ENCODE measurements at places on chromosomes 2 and 18. TPM values are rescaled to one million over a fixed set of nuclear protein-coding genes. Genes with fewer than 3 reads are reported as not detected.
A peak's percentile ranks its signal among the peaks of the same experiment; 100 is the strongest.

- DNase-seq = no peak
Observed at GRCh38 chr2:60334610-60335009, 218.8 kb downstream of the BCL11A start.

DNA sequence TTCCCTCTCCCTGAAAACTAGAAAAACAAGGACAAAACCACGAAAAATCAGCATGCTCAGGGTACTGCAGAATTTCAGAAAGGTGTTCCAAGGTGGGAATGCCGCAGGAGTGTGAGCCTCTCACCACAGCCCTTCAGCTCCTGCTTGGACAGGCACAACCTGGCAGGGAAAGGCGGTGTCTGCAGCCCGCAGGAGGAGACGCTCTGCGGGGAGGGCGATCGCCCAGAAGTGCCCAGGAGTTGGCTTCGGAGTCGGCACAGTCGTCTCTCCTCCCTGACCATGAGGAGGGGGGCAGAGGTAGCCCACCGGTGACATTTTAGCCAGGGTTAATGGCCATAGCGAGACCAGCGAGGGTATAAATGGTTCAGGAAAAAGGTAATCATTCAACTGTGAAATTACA, 57.2 kb downstream of the TMEM18 start:
- DNase-seq = no peak

- DNase-seq = no peak
Observed at GRCh38 chr2:120916446-120916845, 180.8 kb downstream of the GLI2 start.

DNA sequence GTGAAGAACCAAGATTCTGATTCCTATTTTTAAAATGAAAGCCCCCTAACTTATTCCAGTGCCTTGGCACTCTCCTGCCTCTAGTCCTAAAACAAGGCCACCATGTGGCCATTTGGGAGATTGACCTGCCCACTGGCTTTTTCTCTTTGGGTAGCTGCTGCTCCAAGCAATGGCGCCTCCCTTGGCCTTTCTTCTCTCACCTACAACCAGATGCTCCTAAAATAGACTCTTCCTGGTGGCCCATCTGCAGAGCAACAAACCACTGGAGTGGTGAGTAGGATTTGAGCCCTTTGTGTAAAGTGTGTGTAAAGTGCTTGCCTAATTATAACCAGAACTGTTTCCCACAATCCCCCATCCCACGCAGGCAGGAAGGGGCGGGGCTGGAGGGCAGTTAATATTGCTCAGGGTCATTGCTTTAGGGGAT, 114.2 kb downstream of the FHOD3 start:
- no peak for DNase-seq

- DNase-seq = no peak
Observed at GRCh38 chr2:41828052-41828643, 219.7 kb upstream of the PKDCC start.

DNA sequence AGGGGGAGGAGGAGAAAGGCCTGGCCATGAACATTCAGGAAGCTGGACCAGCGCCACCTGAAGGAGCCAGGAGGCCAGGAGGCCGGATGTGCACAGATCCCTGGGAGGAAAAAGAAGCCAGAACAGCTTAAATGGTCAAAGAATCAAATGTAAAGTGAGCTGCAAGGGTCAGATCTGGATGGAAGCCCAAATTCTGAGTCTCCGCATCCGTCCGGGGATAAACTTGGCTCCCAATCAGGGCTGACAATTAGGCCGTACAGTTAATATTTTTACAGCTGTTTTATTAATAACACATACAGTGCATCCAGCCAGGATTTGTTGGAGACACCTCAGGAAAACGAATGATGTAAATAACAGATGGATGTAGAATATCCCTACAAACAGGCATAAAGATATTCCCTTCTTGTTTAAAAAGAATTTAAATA, 495.1 kb upstream of the TCF4 start:
- DNase-seq = no peak

DNA sequence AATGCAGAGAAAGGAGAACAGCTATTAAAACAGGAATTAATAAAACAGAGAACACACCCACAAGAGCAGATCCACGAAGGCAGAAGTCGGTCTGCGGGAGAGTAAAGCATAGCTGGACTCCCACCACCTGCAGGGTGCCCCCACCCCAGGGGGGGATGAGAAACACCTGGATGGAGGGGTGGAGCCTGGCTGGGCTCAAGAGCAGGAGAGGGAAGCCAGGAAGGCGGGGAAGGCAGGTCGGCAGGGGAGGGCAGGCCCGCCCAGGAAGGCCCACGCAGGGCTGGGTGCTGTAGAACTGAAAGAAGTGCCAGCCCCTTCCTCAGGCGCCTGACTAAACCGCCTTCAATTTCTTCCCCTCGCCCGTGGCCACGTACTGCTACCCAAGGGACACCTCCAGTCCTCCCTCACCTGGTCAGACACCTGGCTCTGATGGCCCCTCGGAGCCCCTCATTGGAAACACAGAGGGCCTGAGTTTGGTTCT, 175.4 kb downstream of the HDAC4 start:
- no peak for DNase-seq

The NDC80 gene
- total RNA-seq = 5.9 TPM

- DNase-seq = no peak
Observed at GRCh38 chr18:76456018-76456750, 38.9 kb downstream of the ZNF516 start.

- no peak for DNase-seq
Observed at GRCh38 chr2:151007365-151007764, 254.3 kb downstream of the RBM43 start.

DNA sequence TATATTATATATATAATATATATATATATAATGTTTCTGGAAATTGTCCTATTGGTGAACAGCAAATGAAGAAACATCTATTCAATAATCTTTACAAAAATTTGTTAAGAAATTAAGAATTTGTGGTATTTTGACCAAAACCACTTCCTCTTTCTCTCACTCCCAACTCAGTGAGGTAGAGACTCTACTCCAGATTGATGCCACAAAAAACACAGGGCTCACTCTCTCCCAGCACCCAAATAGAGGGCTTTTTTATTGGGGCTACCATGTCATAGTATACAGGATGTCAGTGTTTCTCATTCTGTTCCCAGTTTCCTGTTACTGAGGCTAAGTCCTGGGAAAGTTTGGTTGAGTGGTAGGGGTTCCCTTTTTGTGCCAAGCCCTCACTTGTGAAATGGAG, 1155.4 kb downstream of the BCL11A start:
- no peak for DNase-seq

DNA sequence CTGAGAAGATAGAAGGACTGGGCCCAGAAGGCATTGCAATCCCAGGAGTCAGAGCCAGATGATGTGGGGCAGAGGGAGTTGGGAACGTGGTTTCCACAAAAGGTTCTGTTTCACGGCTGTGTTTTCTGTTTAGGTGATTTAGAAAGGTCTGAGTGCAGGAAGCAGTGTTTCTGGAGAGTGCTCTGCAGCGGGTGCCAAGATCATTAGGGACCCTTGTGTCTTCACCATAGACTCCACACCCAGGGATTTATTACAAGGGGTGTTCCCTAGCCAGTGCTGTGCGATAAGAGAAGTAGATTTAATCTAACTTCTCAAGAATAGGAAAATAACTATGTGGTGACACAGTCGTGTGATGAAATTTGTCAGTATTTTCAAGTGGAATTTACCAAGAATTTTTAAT, 221.1 kb upstream of the TPO start:
- no peak for DNase-seq

DNA sequence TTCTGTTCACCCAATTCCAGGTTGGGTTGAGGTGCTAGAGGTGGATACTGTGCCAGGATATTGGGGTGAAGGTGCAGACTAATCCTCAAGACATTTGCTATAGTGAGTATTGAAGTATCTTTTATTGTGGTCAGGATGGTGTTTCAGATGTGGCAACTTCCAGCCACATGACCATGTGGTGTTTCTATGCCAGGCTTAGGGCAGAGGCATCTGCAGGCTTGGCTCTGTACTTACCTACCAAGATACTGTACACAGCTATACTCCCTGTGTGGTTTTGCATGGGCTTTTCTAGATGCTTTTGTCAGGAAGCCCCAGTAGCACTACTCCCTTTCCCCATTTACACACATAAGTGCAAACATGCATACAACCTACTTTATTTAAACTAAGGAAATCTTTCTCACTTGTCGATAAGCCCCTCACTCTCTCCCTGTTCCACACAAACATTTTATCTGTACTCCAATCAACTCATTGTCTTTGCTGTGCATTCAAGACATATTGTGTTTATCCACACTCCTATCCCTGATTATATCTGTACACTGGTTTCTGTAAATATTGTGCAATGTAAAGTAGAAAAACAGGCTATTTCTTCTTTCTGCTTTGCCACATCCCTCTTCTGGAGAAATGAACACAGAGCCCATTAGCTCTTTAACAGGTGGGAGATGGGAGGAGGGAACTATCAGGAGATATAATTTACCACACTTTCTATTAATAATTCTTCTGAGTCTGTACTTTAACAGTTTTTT, 12.3 kb downstream of the ARL6IP6 start:
- peak; percentile 10 for DNase-seq

GRCh38 chr18:69683176-69683575, 264.5 kb downstream of the CD226 start:
- no peak for DNase-seq

The ABHD1 gene
- not detected for total RNA-seq

DNA sequence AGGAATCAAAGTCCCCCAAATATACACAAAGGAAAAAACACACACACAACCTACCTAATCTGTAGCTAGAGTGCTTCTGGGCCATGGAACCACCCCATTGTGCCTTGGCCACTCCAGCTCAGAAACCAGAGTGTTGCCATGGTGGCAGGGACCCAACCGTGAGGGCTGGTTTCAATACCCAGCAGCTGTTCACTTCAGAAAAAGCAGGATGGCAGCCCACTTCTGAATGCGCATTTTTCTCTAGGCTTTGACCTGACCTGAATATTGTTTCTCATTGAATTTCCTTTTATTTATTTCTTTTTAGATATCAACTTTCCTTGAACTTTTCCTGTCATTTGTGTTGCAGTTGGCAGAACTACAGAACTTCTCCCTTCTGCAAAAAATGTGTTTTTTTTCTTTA, 43.0 kb upstream of the EHBP1 start:
- DNase-seq = peak; percentile 33

DNA sequence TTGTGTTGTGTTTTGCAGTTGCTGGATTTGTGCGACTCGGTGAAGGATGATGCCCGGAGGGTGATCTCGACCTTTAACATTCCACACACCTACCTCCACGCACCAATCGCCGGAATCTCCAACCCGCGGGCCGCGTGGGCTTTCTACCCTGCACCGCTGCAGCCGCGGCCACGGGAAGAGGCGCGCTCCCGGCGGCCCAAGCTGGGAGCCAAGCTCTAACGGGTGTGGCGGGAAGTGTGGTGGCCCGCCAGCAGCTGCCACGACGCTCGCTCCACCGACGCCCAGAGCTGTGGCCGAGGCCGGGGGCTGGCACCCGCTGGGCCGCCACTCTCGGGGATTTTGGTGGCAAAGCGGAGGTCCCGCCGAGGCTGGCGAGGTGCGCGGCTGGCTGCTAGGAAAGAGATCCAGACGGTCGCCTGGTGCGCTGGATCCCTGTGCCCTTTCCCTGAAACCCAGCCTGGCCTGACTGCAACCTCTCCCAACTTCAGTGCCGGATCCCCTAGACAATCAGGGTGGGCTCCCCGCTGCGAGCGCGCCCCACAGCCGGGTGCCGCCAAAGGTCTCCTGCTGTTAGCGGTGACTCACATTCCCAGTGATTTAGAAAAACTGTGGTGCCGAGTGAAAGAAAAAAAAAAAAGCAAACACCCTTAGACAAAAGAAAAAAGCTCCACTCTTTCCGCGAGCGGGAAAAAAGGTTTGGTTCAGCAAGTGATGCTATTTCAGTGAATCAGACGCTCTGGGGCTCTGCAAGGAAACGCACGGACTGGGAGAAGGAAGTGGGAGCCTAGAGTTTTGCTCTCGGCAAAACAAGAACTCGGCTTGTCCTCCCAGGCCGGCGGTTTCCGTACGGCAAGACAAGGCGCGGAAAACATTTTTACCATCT, 2.9 kb upstream of the BCL2L11 start:
- DNase-seq = peak; percentile 69

GRCh38 chr18:7923105-7923504, 356.0 kb downstream of the PTPRM start:
- DNase-seq = no peak

The TYMS gene
- 1.2 TPM for total RNA-seq

The ROCK2 gene
- total RNA-seq = 54.3 TPM

DNA sequence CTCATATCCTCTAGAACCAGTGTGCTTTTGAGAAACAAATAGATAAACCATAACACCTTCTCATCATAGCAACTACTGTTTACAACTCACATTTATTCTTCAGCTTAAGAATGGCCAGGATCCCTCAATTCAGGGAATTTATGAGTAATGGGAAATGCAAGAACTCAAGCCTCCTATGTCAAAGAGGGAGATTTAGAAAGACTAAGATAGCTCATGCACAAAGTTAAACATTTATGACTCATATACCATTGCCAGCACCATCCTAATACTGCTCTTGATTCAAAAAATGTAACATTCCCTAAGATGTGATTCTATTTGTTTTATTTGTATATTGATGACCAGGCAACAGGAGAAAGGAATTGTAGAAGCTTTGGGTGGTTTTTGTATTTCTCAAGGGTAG, 172.8 kb downstream of the CYP26B1 start:
- no peak for DNase-seq

GRCh38 chr18:21664069-21664468, 40.5 kb downstream of the ABHD3 start:
- no peak for DNase-seq

The SLC8A1 gene
- total RNA-seq = 21.4 TPM

DNA sequence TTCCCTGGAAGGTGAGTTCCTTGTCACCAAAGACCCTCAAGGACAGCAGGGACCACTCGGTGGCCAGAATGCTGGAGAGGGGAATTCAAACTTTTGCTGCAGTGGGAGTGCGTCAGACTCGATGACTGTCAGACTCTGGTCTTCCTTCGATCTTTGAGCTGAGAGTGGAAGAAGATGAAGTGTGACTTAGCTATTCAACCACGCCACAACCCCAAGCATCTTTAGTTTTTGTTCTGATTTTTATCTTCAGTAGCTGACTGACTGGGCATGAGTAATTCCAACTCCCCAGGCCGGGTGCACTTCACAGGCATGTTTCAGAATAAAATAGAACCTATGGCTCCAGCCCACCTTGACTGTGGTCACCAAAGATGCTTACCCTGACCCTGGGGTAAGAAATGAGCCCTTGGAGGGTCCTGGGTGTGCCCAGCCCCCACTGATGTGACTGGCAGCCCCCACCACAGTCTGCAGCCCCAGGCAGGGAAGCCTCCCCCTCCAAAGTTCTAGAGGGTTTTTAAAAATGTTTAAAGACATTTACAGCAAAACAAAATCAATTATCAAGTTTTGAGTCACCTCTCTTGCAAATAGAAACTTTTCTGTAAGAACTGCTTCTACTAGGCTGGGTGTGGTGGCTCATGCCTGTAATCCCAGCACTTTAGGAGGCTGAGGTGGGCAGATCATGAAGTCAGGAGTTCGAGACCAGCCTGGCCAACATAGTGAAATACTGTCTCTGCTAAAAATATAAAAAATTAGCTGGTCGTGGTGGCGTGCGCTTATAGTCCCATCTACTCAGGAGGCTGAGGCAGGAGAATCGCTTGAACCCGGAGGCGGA, 24.9 kb upstream of the YWHAQ start:
- no peak for DNase-seq

The LIMS2 gene
- total RNA-seq = 77.7 TPM

- no peak for DNase-seq
Observed at GRCh38 chr18:24208270-24209035, 69.6 kb downstream of the CABYR start.

Data from stomach (tissue), 19 donors.